ENCODE measurements at places on chromosomes 7 and 10. TPM values are rescaled to one million over a fixed set of nuclear protein-coding genes. Genes with fewer than 3 reads are reported as not detected.

The GPRIN2 gene
- polyA plus RNA-seq, result 1.9 TPM

The HOGA1 gene
- polyA plus RNA-seq, result 1.2 TPM

The ZP3 gene
- polyA plus RNA-seq, result 8.8 TPM

The MAT1A gene
- polyA plus RNA-seq, result 1.3 TPM

The NUTM2B gene
- polyA plus RNA-seq, result 2.7 TPM

The TUBAL3 gene
- polyA plus RNA-seq, result not detected
